Right ventricle myocardium superior (tissue), 1 donor: ENCODE measurements at places on chromosomes 16 and 17. TPM values are rescaled to one million over a fixed set of nuclear protein-coding genes. Genes with fewer than 3 reads are reported as not detected.

The ACAP1 gene
- 14.9 TPM for total RNA-seq

The ABI3 gene
- 5.5 TPM for total RNA-seq

The CHD9NB gene
- total RNA-seq = 0.86 TPM

The PERCC1 gene
- total RNA-seq = 0.32 TPM

The TBC1D3 gene
- total RNA-seq = not detected

The PYDC1 gene
- not detected for total RNA-seq

The CLEC19A gene
- total RNA-seq = not detected

The TMC7 gene
- total RNA-seq = 0.67 TPM

GRCh38 chr17:18229771-18230170 lies 4.3 kb downstream of the LLGL1 start:
- DNase-seq = no peak

DNA sequence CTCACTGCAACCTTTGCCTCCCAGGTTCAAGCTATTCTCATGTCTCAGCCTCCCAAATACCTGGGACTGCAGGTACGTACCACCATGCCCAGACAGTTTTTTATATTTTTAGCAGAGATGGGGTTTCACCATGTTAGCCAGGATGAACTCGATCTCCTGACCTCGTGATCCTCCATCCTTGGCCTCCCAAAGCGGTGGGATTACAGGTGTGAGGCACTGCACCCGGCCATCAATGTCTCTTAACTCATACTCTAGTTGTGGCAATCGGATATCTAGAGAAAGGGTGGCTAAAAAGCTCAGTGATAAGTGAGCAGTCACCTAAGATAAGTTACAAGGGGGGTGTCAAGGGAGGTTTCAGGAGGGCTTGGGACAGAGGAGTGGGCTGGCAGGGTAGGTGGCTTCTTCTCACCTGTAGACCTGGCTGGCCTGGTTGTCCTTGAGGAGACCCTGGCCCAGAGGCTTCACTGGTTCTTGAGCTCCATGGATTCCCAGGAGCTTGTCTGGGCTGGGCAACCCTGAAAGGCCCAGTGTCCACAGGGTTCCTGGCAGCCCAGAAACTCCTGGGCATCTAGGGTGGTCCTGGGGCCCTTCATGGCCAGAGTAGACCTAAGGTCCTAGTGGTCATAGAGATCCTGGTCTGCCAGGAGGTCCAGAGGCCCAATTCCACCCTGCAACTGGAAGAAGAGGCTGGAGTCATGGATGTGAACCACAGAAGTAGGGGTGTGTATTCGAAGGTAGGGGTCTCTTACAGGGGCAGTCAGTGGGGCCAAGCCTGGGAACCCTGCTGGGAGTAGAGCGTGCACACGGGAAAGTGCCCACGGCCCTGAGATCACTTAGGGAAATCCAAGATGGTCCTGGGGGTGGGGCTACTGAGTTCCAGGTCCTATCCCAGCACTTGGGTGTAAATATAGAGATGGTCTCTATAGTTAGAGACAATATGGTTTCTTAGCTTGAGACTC lies 12.7 kb upstream of the IGFBP4 start:
- no peak for DNase-seq

DNA sequence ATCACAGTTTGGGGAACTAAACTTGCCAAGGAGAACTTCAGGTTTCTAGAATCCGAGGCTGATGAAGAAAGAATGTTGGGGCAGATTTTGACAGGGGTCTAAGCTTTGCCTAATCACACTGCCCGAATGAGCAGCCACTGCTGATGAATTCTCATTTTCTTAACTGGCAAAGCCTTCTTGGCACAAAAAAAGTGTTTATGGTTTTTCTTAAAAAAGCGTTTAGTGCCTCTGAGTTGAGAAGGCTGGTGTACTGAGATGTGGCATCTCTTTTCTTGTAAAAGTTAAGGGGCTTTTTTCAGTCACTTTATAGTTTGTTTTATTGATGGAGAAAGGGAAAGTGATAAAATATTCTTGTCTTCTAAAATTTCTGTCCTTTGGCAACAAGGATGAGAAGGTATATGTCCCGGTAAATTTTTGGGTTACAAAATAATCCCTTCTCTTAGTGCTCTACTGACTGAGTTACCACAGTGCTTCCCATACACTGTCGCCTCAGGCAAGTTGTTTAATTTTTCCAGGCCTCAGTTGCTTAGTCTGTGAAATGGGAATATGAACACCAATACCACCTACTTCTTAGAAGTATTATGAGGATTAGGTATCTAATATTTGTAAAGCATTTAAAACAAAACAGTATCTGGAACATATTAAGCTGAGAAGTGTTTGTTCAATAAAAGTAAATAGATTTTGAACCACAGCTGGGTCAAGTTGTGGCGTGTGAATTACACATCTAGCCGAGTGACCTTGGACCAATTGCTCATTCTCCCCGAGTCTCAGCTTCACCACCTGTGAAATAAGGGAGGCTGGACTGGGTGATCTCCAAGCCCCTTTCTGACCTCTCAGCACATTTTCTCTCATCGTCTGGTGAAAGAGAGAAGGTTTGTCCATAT lies 320.8 kb downstream of the HAPSTR1 start:
- no peak for DNase-seq

DNA sequence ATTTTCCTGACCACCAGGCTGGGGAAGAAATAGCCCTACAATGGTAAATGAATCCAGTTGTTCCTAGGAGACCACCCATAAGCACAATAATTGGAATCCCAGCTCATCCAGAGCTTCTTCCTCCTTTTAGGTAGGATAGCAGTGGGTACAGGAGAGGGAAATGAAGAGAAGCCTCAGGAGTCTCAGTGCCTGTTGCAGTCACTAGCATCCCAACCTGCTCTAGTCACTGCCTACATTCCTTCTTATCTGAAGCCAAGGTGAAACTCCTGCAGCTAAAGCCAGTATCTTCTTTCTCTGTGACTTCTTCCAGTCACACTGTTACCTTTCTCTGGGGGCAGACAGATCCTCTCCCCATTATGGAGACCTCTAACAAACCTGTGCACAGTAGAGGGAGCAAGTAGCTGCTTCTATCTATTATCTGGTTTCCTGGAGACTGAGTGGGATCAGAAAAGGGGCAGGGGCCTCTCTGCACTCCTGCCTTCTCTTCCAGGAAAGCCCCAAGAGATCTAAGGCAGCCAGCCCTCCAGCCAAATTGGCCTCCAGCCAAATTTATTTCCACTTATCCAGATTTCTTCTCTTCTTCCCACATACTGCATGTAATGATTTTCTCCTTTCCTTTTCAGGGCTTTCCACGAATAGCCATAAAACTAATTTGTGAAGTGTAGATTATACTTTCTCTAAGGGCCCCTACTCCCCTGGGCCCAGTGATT lies 85.5 kb downstream of the SSH2 start:
- DNase-seq = no peak

DNA sequence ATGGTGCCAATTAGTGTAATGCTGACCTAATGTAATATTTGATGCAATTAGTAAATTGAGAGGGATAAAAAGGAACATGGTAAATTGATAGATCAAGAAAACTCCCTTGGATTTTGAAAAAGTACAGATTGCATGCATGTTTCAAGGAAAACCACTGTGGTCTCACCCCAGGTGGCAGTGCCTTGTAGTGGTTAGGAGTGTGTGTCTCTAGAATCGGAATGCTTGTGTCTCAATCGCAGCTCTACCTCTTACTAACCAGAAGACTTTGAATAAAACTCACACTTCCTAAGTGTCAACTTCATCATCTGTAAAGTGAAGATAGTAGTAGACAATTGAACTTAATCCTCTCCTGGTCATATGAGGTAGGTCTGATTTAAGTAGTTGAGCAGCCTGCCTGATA lies 128.9 kb upstream of the GOT2 start:
- DNase-seq = no peak

DNA sequence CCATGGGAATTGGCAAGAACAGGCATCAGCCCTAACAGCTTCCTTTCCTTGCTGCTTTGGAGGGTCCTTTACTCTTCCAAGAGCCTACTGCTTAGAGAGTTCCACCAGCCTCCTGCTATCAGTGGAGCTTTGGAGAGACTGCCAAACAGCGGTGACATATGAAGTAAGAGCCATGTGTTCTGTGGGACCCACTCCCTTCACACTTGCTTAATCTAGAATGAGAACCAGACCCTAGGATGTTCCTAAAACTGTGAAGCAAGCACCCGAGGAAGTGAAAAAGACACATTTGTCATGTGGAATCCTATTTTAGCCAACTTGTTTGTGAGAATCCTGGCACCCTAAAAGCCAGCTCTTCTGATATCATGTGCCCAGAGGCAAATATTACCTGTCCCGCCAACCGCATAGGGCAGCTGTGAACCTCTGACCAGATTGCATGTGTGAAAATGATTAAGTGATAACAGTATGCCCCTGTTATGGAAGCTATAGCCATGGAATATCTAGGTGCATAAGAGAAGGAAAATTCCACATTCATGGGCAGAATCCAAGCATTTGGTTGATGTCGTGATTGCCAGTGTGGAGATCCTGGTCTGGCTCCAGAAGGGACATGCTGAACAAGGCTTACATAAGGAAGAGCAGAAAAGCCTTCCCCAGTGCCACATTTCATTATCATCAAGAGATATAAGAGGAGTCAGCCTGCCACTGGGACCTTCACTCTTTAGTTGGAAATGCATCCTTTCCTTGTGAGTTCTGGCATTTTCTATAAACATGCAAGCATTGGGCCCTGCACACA lies 18.7 kb downstream of the RCVRN start:
- no peak for DNase-seq

GRCh38 chr16:88560714-88561484 lies 9.3 kb upstream of the ZC3H18 start:
- DNase-seq = no peak

- DNase-seq = peak; percentile 95
Measured at GRCh38 chr17:1714980-1715802, 5.0 kb upstream of the TLCD2 start.

DNA sequence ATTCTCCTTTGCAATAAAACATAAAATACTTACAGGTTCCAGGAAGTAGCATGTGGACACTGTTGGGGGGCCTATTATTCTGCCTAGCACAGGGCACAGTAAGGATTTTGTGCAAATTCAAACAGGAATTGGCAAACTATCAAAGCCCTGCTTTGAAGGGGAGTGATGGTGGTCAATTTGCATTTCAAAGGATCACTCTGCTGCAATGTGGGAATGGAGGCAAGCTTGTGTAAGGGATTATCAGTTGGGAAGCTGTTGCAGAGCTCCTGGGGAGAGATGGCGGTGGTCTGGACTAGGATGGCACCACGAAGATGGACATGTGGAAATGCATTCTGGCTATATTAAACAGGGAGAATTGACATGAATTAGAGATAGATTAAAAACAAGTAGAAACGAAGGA lies 990.7 kb upstream of the RBFOX1 start:
- DNase-seq = no peak

GRCh38 chr16:1182316-1182671 lies 29.4 kb downstream of the CACNA1H start:
- peak; percentile 74 for DNase-seq

GRCh38 chr17:81221371-81221841 lies 1.4 kb downstream of the CEP131 start:
- peak; percentile 42 for DNase-seq

DNA sequence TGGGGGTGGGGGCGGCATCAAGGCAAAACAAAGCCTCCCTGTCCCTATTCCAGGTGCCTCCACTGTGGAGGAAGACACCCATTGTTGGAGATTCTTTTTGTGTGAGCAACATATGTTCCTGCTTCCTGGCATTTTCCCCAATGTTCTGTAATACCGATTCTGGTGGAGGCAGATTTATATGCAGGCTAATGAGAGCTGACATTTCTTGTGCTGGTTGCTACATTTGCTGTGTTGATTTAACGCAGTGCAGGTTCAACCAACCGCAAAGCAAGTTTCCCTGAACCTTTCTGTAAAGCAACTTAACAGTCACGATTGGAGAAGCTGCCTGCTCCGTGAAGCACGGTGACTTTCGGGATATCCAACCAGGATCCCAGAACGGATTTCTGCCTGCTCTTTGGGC lies 260.5 kb downstream of the CBLN1 start:
- DNase-seq = no peak

DNA sequence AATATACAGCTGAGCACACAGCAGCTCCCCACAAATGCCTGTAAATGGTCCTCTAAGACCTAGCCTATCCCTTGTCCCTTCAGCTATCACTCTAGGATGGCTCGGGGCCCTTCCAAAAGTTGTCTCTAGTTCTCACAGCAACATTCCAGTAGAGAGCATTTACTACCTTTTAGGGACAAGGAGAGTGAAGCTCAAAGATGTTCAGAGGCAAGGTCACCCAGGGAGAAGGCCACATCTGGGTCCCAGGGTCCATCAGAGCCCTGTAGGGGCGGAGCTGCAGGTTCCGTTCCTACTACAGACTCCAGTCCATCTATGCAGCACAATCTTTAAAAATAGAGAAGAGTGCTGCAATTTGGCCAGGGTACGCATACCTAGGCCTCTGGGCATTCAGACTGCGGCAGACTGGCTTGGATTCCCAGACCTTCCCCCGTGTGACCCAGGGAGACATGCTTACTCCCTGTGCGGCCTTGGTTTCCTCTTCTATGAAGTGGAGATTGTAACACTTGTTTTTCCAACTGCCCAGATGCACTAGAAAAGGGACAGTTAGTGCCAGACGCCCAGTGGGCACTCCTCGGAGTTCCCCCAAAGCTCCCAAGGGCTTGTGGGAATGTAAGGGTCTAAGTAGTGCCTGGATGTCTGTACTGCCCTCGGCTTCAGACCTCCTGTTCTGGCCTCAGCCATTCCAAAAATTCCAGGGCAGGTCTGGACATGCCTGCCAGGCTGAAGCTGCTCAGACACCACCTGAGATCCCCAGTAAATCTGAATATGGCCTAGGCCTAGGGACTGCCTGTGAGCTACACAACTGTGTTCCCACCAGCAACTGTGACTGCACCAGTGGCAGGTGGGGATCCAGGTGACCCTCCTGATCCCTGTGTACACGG lies 2.5 kb downstream of the SLC12A4 start:
- no peak for DNase-seq

GRCh38 chr17:2692781-2693135 lies 18.8 kb downstream of the CLUH start:
- DNase-seq = no peak

DNA sequence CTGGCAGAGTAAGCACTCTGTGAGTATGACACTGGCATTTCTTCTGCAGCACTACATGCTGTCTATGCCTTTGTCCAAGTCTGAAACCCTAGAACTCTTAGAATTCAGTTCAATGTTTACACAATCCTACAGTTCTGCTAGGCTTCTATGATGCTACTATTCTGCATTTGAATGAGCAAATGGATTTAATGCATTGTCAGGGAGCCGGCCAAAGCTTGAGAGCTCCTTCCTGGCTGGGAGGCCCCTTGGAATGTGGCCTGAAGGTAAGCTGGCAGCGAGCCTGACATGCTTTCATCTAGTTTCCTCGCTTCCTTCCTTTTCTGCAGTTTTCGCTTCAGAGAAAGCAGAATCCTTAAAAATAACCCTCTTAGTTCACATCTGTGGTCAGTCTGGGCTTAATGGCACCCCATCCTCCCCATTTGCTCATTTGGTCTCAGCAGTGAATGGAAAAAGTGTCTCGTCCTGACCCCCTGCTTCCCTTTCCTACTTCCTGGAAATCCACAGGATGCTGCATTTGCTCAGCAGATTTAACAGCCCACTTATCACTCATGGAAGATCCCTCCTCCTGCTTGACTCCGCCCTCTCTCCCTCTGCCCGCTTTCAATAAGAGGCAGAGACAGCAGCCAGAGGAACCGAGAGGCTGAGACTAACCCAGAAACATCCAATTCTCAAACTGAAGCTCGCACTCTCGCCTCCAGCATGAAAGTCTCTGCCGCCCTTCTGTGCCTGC lies at the start of gene CCL2:
Gene CCL2, plus strand, starts transcription at position 635 of the 730 bp plus-strand sequence. Its CDS starts 65 bp downstream, at position 700.
- peak; percentile 77 for DNase-seq

GRCh38 chr17:32021615-32021955 lies 14.4 kb downstream of the LRRC37B start:
- DNase-seq = no peak
